ENCODE measurements at places on chromosomes 3 and 15. TPM values are rescaled to one million over a fixed set of nuclear protein-coding genes. Genes with fewer than 3 reads are reported as not detected.

- no peak for DNase-seq
These were observed 1.6 kb upstream of the GOLM2 start for GRCh38 chr15:44286814-44287452.

DNA sequence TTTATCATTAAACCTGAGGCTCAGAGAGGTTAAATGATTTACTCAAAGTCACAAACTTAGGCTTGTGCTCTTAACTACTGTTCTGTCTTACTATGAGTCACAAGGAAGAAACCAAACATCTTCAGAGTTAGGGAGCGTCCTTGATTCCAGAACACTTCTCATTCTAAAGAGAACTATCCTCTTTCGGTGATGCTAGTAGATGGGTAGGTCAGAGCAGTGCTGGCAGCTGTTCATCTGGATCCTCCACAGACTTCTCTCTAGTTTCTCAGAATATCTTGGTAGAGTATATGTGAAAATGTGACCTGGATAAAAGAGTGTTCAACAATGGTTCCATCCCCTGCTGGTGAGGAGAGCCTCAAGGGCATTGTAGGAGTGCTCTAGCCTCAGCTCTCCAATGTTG is 3.3 kb downstream of the ARL6IP5 start:
- DNase-seq, result peak; percentile 45

DNA sequence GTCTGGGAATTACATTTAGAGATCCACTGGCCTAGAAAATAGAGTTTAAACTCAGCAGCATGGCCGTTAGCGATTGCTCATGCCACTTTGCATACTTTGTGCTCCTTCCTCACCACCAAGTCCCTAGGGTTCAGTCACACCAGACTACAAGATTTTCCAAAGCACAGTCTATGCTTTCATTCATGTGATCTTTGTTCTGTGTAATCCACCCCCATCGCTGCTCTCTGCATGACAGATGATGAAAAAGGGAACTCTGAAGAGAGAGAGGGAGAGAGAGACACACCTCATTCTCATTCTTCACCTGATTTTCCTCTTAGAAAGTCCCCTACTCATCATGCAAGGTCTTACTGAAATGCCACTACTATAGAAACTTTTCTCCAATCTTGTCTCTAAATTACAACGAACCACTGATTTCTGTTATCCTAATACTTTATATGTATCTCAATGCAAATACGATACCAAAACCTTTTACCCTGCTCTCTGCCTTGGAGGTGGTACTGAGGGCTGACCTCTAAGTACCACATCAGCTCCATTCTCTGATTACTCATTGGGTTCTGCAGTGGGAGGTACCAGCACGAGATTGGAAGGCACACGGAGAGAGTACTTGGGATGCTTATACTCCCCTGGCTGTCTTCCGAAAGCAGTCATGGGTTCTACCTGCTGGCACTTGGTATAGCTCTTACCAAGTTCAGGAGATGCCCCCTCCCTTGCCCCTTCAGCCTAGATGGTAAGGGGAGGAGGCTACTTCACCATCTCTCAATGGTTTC is 1.1 kb upstream of the PARP15 start:
- DNase-seq, result no peak

- no peak for DNase-seq
These were observed 10.2 kb downstream of the CTDSPL start for GRCh38 chr3:37871858-37872257.

- DNase-seq, result peak; percentile 81
These were observed 236.8 kb downstream of the OPA1 start for GRCh38 chr3:193829781-193830180.

GRCh38 chr3:38421679-38422336 is 31.9 kb upstream of the ACVR2B start:
- no peak for DNase-seq

- DNase-seq, result no peak
These were observed 35.4 kb upstream of the RBMS3 start for GRCh38 chr3:29245441-29245840.

The RETNLB gene
- not detected for total RNA-seq

The XIRP1 gene
- 0.08 TPM for total RNA-seq

The TAMM41 gene
- total RNA-seq, result 8.6 TPM

The SLC15A2 gene
- total RNA-seq, result 0.63 TPM

The SLC12A6 gene
- total RNA-seq, result 15.2 TPM

The GCNT3 gene
- 2.0 TPM for total RNA-seq

The PYGO1 gene
- 6.8 TPM for total RNA-seq

The MKRN2 gene
- 55.6 TPM for total RNA-seq

Measured in kidney epithelial cell (primary cell).